ENCODE measurements at places on chromosomes 1 and 21. TPM values are rescaled to one million over a fixed set of nuclear protein-coding genes. Genes with fewer than 3 reads are reported as not detected.

The WLS gene
- 171 TPM for total RNA-seq

The GPR25 gene
- total RNA-seq = not detected

GRCh38 chr1:207965392-207966387, 54.8 kb upstream of the CD34 start:
- DNase-seq = no peak
- H3K27me3 ChIP-seq = no peaks in the 10 kb centered on the region
- H3K27ac ChIP-seq = no peak overlapping the region
- H3K4me3 ChIP-seq = no peak overlapping the region

DNA sequence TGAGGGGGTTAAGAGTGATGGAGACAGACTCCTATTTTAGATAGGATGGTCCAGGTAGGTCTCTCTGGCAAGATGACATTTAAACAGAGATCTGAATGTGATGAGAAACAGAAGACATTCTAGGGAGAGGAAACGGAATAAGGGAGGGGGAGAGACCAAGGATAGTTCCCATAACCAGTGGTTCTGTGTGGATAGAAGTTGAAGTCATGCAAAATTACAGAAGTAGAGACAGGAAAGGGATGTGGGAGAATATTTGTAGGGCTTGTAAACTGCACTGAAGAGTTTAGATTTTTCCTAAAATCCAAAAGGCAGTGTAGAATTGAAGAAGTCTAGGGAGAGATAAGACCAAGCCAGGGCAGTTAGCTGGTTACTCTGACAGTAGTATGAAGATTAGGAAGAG, 200.6 kb downstream of the GRIK1 start:
- no peak for DNase-seq
- no peak overlapping the region for H3K27ac ChIP-seq
- H3K27me3 ChIP-seq = no peaks in the 10 kb centered on the region
- H3K4me1 ChIP-seq = no peaks in the 10 kb centered on the region
- H3K4me3 ChIP-seq = no peak overlapping the region
- H3K36me3 ChIP-seq = no peaks in the 10 kb centered on the region

- no peak overlapping the region for H3K27ac ChIP-seq
- no peak for DNase-seq
- no peaks in the 10 kb centered on the region for H3K27me3 ChIP-seq
- H3K4me1 ChIP-seq = peaks cover 7% of the 10 kb centered on the region
Observed at GRCh38 chr1:205670611-205671430, 9.5 kb downstream of the SLC45A3 start.

GRCh38 chr1:8992936-8993687, 33.1 kb downstream of the SLC2A7 start:
- no peaks in the 10 kb centered on the region for H3K4me1 ChIP-seq
- H3K27me3 ChIP-seq = no peaks in the 10 kb centered on the region
- no peak for DNase-seq
- no peak overlapping the region for H3K4me3 ChIP-seq

Measured in astrocyte (in vitro differentiated cells and primary cell).